Naive thymus-derived CD8-positive, alpha-beta T cell (primary cell): ENCODE measurements at places on chromosomes 7 and 10.

GRCh38 chr10:86348321-86349210 is 18.0 kb downstream of the GRID1 start:
- DNase-seq: no peak

DNA sequence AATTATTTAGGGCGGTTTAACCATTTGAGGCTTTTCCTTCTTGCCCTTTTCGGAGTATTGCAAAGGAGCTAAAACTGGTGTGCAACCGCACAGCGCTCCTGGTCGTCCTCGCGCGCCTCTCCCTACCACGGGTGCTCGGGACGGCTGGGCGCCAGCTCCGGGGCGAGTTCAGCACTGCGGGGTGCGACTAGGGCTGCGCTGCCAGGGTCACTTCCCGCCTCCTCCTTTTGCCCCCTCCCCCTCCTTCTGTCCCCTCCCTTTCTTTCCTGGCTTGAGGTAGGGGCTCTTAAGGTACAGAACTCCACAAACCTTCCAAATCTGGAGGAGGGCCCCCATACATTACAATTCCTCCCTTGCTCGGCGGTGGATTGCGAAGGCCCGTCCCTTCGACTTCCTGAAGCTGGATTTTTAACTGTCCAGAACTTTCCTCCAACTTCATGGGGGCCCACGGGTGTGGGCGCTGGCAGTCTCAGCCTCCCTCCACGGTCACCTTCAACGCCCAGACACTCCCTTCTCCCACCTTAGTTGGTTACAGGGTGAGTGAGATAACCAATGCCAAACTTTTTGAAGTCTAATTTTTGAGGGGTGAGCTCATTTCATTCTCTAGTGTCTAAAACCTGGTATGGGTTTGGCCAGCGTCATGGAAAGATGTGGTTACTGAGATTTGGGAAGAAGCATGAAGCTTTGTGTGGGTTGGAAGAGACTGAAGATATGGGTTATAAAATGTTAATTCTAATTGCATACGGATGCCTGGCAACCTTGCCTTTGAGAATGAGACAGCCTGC is 3.1 kb downstream of the FZD1 start:
- DNase-seq: no peak

GRCh38 chr7:157795643-157796042 is 458.8 kb downstream of the DNAJB6 start:
- DNase-seq: no peak

DNA sequence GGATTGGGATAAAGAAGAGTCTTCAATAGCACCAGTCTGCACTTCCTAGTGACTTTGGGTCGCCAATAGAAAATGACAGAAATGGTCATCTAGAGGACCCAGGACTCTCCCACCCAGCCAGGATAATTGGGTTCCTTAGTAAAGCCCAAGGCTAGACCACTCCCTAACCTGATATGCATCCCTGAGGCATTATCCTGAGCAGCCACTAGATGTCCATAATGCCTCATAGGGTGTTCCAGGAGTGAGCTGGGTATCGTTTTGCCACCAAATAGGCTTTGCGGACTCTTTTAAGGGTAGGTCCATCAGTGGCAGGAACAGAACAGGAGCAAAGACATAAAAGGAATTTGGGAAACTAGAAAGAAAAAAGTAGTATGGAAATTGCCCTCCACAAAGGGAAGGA is 4.5 kb upstream of the LRRC4 start:
- no peak for DNase-seq

GRCh38 chr10:123538401-123539320 is 127.5 kb upstream of the GPR26 start:
- no peak for DNase-seq

GRCh38 chr7:40641701-40642100 is 506.9 kb downstream of the SUGCT start:
- DNase-seq: no peak

- no peak for DNase-seq
These were observed 305.0 kb downstream of the TYW1 start for GRCh38 chr7:67301667-67302066.

DNA sequence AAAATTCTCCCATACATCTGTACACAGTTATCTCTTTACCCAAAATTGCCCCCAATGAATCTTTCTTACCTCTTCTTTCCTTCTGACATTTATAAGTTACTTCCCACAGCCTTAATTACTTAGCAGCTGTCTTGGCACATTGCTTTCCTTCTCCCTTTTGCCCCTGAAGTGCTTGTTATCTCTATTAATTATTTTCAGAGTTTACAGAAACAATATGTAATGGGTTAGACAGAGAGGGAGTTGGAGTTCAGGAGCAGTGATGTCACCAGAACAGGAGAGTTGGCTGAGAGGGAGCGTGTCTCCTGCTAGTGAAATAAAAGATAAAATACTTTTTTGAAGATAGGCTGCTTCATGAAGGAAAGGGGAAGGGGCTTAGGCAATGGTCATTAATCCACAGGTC is 57.4 kb downstream of the ITGB8 start:
- no peak for DNase-seq

DNA sequence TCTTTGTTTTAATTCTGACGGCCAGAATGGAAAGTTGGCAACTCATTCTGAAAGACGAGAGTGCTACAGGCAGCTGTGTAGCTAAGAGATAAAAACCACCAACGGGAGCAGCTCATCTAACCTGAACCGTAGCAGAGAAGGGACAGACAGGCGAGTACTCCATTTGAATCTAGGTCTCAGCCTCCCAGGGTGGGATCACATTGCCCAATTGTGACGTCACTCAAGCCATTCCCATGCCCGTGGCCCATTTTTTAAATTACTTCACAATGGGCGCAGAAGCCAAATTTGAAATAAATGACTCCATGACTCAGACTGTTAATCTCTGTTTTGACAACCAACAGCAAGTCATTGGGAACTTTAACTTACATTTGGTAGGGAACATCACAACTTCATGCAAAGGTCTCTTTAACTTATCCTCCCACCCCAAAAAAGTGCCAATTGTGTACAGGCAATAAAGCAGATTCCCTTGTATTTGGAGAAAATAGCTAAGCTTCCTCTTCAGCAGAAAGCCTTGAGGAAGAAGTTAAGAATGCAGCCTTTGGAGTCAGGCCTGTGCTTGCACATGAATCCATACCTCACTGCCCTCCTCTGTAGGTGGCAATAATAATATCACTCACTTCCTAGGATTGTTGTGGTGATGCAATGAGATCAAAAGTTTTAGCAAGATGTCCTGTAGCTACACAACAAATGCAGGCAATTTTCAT is 93.2 kb upstream of the KIF5B start:
- DNase-seq: no peak

DNA sequence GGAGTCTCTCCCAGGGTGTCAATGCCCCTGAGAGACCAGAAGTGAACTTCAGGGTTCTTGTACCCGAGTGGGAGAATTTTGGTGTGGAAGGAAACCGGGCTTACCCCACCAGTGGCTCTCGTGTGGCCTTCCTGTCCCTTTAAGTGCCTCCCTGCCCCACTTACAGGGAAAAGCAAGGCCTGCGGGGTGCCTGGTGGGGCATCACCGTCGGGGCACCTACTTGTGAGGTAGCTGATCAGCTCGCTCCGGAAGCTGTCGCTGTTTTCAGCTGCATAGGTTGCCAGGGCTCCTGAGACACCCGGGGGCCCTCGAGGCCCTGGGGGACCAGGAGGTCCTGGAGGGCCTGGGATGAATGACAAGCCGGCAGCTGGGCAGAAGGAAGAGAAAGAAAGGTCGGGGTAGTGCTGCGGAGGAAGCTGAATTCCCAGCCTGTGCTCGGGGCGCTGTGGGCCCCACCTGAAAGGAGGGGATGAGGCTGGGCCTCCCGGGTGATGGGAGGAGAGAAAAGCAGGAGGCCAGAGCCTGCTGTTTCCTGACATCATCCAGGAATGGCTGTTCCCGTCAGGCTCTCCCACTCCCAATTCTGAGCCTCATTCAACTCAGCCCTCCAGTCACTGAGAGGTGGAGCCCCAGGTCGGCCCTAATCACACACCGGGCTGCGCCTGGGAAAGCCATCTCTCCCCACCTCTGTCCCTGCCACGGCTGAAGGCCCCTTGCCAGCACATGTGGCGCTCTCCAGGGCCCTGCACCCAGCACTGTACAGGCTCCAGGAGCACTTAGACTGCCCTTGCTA is 51.1 kb downstream of the COL17A1 start:
- DNase-seq: no peak

DNA sequence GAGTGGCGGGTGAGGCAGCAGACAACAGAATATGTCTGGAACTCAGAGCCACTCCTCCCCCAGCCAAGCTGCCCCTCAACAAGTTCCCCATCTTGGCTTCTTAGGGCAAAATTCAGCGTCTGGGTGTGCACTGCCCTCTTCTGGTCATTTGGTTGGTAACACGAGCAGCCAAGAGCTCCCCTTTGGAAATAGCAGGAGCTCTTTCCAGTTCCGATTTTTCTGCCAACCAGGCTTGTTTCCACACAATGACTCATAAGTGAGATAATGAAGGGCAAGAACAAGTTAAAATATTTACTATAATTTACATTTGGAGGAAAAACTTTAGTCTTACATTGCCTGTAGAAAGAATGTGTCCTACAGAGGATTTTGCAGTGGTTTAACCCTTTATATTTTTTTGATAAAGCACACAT is 70.5 kb downstream of the ADCYAP1R1 start:
- peak; percentile 22 for DNase-seq

- no peak for DNase-seq
These were observed 1.6 kb upstream of the RAB19 start for GRCh38 chr7:140402178-140402835.

DNA sequence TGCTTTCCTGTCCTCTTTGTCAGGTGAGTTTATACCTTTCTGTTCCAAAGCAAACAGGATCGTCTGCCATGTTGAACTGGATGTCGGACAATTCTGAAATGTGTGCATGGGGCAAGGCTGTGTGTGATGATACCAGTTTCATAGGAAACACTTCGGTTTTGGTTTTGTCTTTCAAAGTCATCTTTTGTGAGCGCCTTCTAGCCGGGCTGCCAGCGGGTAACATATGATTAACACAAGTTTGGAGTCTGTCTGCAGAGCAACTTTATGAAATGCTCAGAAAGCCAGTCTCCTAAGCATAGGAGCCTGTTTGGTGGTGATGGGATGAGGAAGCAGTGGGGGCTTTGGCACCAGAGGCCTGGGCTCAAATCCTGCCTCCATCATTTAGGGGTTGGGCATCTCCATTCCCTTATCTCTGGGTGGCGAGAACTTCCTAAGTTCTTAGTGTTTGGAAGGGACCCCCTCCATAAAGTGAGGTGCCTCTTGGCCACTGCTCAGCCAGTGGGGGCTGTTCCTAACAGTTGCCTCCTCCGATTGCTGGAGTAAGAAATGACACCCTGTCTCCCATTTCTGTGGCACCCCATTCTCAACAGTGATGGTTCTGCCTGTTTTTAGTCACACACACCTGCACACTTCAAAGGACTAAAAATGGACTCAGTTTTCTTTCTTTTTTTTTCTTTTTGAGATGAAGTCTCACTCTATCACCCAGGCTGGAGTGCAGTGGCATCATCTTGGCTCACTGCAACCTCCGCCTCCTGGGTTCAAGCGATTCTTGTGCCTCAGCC is 36.8 kb downstream of the CUX1 start:
- DNase-seq: no peak

- DNase-seq: no peak
These were observed 93.5 kb upstream of the PDCD4 start for GRCh38 chr10:110778211-110778610.

DNA sequence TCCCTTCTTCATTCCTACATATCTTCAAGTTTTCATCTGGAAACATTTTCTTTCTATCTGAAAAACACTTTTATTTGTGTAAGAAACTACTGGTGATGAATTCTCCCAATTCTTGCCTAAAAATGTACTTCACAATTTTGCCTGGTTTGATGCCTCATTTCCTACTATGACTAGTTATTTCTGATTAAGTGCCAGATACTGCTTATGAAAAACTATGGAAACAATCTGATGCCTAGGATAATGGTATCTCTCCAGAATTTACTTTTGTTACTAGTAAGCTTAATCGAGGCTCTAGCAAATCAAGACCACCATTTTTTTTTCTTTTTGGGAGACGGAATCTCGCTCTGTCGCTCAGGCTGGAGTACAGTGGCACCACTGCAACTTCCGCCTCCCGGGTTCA is 31.3 kb downstream of the CACUL1 start:
- DNase-seq: no peak

- DNase-seq: no peak
These were observed 125.4 kb downstream of the PFKFB3 start for GRCh38 chr10:6327961-6328698.

DNA sequence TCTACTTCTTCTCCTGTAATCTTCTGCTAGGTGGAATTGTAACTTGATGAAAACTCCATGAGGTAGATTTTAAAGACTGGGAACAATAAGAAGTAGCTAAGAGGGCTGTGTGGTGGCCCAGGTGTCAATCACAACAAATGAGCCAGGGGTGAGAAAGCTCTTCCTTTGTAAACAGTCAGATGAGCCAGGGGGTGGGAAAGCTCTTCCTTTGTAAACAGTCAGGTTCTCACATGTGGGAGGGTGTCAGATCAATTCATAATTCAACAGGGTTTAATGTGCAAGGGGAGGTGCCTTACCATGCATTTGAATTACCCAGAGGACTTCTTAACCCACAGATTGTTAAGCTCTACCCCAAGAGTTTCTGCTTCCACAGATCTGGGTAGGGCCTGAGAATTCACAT is 312.4 kb upstream of the AUTS2 start:
- no peak for DNase-seq

GRCh38 chr7:103569621-103570305 is 123.8 kb upstream of the SLC26A5 start:
- DNase-seq: no peak

DNA sequence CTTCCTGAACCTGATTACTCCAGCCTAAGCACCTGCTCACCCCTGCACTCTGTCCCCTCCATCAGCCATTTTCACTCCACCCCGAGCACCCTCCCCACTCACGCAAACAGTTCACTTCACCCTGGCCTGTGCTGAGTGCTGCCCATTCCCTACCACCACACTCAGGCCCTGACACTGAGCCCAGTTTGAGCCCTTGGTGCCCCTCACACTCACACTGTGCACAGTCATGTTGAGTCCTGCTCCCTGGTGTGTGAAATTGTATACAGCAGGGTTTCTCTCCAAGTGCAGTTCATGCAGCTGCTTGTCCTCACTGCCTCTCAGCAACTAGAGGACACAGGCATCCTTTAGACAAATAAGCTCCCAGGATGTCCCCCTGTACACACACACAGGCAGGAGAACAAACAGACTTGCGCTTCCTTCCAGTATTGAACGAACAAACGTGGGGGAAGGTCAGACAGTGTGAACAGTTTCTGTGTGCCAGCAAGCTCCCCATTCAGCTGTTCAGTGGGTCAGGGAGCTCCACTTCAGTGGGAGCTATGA is 6.8 kb downstream of the MYO1G start:
- no peak for DNase-seq

DNA sequence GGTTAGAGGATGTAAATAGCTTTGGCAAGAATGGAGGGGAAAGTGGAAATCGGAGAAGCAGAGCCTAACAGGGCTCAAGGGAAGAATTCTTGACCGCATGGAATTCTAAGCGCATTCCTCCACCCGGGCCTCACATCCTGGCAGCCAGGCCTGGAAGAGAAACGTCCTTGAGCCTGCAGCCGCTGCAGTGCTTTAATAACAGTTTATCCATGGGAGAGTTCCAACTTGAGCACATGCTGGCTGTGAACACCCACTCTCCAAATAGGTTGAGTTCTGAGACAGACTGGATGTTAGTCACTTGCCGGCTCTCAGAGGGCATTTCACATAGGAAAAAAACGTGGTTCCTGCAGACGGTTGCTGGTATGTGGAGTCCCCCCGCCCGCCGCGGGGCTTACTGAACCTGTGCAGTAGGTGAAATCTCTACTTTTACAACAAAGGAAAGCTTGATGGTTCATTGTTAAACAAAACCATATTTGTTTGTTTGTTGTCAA is 61.4 kb upstream of the STEAP1B start:
- DNase-seq: no peak
